NCI-H2081 treated with DMSO at 0.1 percent for 48 hours (cell line): ENCODE measurements at places on chromosomes 5 and 9.

DNA sequence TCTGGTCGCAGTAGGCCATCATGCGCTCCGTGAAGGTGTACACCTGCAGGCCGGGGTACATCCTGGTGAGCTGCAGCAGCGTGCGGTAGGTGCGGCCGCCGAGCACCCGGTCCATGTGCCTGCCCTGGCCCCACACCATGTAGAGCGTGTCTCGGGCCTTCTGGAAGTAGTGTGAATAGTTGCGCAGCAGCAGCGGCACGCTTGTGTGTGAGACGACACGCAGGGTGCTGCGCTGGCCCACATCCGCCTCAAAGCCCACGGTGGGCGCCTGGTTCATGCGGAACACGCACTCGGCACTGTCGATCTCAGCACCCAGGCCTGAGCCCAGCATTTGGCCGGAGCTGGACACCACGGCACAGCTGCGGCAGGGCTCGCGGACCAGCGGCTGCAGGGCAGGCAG is 4.5 kb downstream of the ST6GALNAC4 start:
- no peak for DNase-seq

- DNase-seq = no peak
Observed at GRCh38 chr5:109351988-109352864, 57.5 kb downstream of the PJA2 start.

DNA sequence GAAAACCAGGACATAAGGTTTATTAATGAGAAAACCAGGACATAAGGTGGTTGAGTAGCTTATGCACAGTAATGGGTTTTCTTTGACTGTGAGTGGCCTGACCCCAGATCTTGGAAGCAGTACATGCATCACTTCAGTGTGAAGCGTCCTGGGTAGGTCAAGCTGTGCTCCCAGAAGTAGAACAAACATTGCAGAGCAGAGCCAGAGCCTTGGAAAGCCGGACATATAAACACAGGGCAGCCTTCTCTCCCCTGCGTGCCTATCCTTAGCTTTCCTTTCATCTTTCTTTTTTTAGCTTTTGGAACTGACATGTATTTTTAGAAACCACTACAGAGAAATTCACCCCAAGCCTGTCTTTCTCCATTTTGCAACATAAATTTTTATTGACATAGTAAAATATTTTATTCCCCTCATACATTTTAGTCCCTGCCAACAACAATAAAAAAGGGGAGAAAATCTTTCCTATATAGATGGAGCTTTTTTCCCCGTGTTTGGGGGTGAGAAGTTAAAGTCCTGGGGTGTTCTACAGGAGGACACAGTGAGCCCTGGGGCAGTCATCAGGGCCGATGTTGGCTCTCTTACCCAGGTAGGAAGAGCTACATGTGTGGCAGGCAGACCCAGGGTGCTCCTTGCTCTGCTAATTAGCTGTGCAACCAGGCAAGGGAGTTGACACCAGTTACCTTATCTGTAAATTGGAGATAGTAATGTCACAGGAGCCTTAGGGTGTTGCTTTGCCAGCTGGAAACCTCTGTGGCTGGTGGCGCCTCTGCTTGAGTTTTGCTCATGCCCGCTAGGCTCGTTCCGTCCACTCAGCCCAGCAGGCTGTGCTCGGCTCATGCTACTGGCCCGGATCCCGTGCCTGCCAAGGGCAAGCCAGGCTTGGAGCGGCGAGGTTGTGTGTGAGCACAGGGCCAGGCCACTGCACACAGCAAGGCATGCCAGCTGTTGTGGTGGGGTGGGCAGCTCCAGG is 389.6 kb downstream of the KDM4C start:
- no peak for DNase-seq

DNA sequence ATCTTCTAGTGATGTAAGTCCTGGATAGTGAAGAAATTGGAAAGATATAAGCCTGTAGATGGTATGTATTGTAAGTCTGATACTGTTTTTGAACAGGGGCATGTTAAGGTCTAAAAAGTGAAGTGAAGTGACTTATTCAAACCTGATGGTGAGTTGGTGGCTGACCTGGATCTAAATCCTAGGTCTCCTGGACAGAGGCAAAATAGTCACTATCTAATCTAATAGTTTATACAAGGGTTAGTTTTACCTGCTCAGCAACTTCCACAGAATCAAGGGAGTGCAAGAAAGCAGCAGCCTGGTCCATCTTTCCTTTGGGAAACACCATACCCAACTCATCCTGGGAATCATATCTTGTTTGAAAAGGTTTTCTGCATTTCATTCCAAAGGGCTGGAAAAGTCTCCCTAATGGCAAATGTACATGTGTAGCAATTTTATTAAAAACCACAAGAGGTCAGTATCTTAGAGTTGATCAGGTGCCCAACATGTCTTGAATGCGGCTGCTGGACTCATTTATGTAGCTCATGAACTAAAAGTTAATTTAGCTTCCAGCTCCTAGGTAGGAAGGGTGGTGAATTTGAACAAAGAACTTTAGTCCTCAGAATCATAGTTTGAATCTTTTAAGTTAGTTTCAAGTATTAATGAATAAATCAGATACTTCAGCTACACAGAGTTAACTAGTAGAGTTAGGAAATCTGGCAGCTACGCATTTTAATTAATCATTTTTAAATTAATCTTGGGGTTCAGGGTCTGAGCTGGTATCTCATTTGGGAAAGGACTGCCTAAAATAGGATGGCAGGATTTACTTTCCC is 26.0 kb downstream of the SKP2 start:
- peak; percentile 48 for DNase-seq

- no peak for DNase-seq
Observed at GRCh38 chr5:170235876-170236864, 3.4 kb downstream of the C5orf58 start.

GRCh38 chr5:92904021-92904420 is 677.0 kb downstream of the NR2F1-AS1 start:
- DNase-seq = no peak

- DNase-seq = no peak
Observed at GRCh38 chr9:104319198-104319597, 184.9 kb upstream of the OR13F1 start.

- DNase-seq = peak; percentile 53
Observed at GRCh38 chr9:3436629-3437420, 89.0 kb downstream of the RFX3 start.

GRCh38 chr5:63563008-63563917 is 399.0 kb downstream of the HTR1A start:
- DNase-seq = no peak

DNA sequence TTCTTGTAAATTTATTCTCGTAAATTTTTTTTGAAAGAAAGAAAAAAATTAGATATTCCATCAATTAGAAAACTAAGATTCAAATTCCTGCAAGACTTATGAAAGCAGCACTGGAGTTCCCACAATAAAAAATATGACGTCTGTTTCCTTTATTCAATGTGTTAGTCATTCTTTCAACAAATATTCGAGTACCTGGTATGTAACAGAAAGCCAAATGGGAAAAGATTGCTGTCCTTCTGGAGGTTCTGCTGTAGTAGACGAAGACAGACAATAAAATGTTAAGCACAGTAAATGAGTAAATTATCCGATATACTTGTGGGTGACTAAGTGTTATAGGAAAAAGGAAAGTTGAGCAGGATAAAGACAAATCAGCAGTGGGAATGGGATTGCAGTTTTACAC is 92.2 kb downstream of the ADAMTSL1 start:
- DNase-seq = no peak

- DNase-seq = no peak
Observed at GRCh38 chr9:105968811-105969466, 274.6 kb downstream of the TMEM38B start.

DNA sequence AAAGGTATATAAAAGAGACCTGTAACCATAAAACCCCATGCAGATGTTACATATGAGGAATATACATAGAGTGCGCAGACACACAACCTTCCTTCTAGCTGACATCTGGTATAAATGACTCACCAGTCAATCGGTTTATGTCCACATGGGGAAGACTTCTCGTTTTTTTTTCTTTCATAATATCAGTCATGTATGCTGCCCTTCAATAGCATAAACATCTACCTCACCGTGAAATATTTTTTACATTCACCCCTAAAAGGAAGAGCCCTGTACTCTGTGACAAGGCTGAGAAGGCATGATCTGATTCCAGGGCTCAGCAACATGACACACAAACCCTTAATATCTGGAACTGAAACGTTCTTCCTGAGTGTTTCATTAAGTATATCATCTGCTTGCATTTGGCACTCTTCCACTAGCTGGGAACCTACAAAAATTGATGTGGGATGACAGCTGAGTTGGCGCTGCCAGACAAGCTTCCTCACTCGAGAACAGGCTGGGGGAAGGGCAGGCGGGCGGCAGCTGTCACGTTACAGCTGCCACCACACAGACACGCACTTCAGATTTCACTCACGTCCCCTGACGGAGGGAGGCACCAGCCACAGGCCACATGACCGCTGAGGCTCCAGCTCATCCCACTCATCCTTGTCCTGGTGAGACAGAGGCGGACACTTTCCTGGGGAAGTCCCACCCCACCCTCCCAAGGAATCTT is 74.2 kb downstream of the SHB start:
- peak; percentile 72 for DNase-seq

DNA sequence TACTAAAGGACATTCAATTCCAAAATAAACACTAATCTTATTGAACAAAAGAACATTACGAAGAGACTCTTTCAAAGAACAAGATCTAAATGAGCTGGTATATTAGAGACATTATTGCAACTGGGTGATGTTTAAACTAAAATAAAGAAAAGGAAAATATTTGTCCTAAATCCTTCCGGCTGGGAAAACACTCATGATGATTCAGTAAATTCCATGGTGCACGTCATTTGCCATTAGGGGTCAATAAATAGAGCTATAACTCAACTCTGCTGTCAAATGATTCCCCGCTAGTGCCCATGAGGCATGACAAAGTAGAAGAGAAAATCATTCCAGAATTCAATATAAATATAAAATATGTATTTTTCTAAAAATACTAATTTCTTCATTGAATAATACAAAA is 565.5 kb upstream of the TUSC1 start:
- DNase-seq = no peak

DNA sequence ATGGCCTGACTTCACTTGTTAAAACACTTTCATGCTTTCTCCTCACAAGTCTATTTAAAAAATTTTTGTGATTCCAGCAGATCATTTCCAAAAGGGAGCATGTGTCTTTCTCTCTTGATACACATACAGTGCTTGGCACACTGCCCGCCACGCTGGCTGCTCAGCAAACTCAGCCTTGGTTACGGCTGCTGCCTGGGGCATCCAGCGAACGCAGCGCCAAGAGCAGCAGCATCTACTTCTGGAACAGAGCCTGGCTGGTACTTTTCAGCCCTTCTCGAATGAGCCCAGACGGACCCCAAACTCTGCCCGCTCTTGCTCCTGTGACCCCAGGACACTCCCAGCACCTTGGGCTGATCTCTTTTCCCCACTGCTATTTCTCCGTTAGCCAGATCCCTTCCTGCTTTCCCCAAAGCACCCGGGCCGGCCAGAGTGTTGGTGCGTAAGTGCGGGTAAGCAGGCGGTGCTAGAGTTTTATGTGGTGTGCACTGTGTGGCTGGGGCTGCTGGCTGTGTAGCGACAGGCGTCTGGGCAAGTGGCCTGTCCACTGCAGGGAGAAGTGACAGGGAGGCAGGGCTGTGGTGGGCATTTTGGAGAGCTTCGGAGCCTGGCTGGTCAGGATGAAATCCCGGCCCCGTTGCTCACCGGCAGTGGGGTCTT is 73.2 kb downstream of the SH3PXD2B start:
- no peak for DNase-seq

GRCh38 chr9:110157823-110158664 is 49.9 kb downstream of the C9orf152 start:
- DNase-seq = no peak

GRCh38 chr5:103894882-103895281 is 332.3 kb upstream of the NUDT12 start:
- DNase-seq = no peak

DNA sequence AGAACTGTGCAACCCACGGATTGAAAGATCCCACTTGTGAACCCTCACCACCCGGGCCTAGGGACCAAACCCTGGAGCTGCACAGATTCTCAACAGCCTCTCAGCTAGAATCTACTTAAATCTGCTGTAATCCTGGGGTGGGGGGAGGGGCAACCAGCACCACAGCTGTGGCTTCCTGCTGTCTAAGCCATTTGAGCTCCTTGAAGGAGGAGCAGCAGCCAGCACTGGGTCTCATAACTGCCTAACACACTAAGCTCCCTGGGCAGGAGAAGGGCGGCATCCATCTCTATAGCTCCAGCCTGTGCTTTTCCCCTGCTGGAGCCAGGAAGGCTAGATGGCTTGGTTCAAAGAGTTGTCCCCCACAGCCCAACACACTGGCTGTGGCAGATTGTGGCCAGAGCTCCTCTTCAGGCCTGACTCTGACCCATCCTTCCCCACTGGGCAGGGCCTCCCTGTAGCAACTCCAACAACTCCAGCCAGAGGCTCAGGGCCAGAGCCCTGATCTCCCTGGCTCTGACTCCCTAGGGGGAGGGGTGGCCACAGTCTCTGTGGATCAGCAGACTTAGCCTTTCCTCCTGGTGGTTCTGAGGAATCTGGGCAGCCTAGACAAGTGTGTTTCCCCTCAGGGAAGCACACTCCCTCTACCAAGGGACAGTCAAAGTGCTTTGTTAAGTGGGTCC is 72.0 kb upstream of the C9orf72 start:
- no peak for DNase-seq

DNA sequence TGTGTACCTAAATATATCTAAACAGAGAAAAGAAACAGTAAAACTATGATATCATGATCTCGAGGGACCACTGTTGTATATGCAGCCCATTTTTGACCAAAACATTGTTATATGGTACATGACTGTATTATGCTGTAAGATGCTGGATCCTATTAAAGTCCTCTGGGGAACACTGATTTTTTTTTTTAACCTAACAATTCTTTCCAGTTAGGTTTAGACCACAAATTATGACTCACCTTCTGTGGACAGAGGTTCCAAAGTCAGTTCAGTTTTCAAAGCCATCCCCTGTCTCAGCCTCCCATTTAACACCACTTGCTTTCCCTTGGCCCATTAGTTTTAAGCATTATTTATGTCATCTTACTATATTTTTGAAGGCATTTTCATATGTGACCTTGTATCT is 27.1 kb downstream of the TRMO start:
- DNase-seq = no peak

DNA sequence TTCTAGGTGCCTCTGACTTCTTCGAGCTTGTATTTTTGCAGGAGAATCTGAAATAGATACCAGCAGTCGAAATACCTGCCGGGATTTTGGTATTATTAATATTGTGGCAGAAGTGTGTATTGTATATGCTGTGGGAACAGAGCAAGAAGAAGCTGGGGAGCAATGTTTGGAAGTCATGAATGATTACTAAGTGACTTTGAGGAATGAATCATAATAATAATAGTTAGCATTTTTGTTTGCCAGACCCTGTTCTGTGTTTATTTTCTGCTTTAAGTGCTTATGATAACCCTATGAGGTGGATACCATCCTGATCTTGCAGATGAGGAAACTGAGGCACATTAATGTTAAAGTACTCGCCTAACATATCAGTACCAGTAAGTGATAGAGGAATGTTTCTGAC is 32.4 kb downstream of the RAB24 start:
- no peak for DNase-seq

- no peak for DNase-seq
Observed at GRCh38 chr5:943918-944620, 51.4 kb downstream of the TRIP13 start.
